ENCODE measurements at places on chromosomes 2 and 18.
A peak's percentile ranks its signal among the peaks of the same experiment; 100 is the strongest.

GRCh38 chr2:69663860-69664259 lies 20.3 kb upstream of the AAK1 start:
- no peak for DNase-seq

GRCh38 chr2:66436581-66437001 lies 1.7 kb downstream of the MEIS1 start:
- DNase-seq = peak; percentile 47

GRCh38 chr2:233248999-233249398 lies 2.5 kb upstream of the ATG16L1 start:
- DNase-seq = peak; percentile 17

DNA sequence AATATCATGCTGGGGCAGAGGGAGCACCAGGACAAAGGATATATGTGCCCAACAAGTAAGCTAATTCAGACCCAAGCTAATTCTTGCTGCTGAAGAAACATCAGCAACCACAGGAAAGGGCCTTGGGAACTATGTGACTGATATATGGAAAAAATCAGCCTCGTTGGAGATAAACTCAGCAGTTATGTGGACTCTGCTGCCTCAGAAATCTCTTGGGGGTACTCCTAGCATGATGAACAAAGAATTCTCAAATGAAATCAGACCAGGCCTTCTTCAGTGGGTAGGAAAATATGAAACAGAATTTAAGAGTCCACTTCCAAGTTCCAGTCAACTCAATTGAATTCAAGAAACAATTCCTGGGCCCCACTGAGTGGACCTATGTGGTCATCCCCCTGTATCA lies 367.9 kb downstream of the TNS1 start:
- DNase-seq = no peak

DNA sequence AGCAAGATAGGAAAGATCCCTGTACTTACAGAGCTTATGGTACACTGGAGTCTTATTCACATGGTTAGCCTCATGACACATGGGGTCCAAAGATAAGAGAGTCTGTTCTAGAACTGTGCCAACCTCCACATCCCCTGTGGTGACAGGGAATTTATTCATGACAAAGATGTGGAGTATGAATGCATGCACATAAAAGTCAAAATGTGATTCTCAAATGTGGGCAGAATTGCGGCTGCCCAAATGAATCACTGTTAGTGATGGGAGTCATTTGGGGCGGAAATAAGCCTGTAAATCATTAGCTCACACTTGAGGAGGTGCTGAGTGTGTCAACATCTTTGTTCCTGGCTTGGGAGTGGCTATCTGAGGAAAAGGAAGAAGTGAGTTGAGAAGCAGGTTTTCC lies 560.6 kb downstream of the SLC4A3 start:
- no peak for DNase-seq

DNA sequence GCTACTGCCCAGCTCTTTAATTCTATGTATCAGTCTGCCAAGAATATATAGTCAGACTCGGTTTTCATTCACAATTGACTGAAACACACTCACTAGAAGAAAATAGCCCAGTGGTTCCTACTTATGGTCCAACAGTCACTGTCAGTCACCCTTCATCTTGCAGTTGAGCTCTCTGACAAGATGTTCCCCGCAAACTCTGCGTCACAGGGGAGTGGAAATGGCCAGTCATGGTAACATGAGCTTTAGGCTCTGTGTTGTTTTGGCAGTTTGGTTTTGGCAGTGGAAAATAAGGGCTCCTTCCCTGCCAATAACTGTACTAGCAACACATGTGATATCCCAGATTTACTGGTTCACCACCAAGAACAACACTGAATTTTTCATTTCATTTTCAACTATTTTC lies 122.5 kb downstream of the PRPF40A start:
- no peak for DNase-seq

DNA sequence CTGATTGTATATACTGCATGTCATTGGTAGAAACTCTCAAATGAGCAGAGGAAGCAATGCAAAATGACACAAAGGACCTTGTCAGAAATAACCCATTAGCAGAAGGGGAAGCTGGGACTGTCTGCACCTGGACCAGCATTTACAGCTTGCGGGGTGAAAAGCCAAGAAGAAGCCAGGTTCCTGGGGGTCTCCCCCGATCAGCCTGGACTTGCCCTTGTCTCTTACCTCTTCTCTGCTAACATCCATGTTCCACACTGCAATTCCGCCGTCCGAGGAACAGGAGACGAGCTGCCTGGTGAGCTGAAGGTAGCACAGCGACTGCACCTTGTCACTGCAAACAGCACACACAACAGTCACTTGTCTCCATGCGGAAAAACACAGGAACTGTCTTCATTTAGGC lies 51.1 kb downstream of the WDFY1 start:
- no peak for DNase-seq

GRCh38 chr2:145078923-145079322 lies 559.0 kb upstream of the ZEB2 start:
- no peak for DNase-seq

DNA sequence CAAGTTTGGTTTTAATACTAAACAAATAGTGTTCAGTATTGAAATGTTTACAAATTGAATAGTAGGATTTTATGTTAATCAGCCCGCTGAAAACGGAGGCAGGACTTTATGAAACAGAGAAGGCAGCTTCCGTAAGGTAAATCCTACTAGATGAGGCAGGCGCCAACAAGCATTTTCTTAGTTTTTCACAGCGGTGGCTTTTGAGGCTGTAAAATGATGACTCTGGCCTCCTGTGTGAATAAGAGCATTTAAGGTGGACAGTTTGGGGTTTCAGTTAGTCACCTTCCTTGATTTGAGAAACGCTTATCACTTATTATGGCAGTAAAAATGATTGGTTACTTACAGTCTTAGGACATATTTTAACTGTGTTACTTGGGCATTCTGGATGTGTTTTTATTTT lies 212.9 kb downstream of the PTGR3 start:
- no peak for DNase-seq

DNA sequence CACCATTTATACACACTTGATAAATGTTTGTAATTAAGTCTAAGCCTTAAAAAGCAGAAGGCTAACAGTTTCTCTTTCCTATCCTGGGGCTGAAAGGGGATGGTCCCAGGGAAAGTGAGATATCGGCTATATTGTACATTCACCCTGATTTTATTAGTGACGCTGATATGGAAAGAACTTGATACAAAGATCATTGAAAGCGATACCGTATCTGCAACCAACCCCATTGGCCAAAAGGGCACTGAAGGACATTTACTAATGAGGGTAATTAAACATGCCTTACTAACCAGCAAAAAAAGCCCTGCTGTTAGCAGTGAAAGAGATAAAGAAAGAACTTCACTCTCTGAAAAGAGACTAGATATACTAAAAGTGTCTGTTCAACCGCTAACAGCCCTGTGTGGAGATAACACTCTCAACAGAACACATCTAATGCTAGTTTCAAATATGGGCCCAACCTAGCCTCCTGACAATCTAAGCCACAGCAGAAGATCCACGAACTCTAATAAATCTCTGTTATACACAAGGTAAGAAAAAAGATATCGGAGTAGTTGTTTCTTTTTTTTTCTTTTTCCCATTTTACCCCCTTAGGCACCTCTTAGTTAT lies 200.0 kb downstream of the CDH2 start:
- no peak for DNase-seq

DNA sequence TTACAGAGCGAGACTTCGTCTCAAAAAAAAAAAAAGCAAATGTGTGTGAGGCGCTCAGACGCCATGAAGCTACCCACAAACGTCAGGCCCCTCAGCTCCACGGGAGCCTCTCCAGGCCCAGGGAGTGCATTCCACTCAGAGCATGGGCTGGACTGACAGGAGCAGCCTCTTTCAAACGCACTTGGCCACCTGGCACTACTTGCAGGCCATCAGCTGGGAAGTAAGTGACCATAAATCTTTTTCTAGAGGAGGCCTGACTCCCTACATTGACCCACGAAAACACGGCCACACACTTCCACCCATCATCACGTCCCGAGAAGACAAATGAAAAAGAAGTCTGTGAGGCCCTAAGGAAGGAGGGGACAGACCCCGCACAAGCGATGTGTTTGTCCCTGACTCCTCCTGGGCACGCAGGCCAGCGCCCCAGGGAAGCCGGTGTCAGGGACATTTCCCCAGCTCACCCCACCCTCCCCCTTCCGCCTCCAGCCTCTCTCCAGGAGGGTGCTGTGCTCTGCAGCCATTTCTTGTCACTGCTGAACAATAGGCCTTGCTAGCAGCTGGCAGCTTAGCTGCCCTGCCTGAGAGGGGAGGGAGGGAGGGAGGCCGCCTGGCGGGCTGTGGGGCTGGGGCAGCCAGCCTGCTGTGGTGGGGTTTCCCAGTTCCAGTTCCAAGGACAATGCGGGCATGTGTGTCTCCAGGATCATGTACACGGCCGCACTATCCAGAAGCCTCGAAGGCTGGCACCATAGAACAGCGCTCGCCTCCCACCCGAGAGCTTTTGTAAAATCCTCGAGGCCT lies 26.6 kb downstream of the SERTAD2 start:
- peak; percentile 77 for DNase-seq

DNA sequence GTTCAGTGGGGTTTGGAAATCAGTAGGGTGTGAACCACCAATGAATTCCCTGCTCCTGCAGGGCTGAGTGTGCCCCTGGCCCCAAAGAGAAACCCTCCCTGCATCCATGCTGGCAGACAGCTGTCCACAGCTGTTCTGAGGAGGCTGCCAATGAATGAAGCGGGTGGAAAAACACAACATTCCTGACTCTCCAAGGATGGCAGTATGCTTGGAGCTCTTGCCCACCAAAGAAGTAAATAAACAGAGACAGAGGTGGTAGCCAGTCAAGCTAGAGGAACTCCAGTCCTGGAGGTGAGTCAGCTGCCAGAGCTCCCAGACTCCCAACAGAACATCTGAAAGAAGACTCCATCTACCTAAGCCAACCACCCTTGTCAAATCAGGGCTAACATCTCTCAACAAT lies 6.2 kb downstream of the ZBTB7C start:
- no peak for DNase-seq

GRCh38 chr18:50466634-50467033 lies 91.8 kb downstream of the SKA1 start:
- DNase-seq = no peak

DNA sequence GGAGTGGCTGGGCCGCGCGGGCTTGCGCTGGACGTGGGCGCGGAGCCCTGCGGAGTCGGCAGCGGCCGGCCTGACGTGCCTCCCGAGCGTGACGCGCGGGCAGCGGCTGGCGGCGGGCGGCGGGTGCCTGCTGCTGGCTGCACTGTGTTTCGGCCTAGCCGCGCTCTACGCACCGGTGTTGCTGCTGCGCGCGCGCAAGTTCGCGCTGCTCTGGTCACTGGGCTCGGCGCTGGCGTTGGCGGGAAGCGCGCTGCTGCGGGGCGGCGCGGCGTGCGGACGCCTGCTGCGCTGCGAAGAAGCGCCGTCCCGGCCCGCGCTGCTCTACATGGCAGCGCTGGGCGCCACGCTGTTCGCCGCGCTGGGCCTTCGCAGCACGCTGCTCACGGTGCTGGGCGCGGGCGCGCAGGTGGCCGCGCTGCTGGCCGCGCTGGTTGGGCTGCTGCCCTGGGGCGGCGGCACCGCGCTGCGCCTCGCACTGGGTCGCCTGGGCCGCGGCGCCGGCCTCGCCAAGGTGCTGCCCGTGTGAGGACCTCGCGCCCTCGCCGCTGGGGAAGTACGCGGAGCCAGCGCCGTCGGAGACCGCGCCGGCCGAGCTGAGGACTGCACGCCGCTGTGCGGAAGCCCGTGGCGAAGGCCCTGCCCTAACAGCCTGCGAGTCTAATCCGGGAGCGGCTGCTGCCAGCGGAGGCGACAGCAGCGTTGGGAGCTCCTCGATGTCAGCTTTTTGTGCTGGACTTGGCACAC lies 526 bp downstream of the SFT2D3 start:
- peak; percentile 53 for DNase-seq

GRCh38 chr2:84204995-84205394 lies 254.1 kb downstream of the SUCLG1 start:
- DNase-seq = no peak

- no peak for DNase-seq
Measured at GRCh38 chr2:112685271-112685884, 35.4 kb upstream of the NT5DC4 start.

Data from globus pallidus (tissue), 1 donor.